OCI-LY7 (cell line): ENCODE measurements at places on chromosomes 1 and 21. TPM values are rescaled to one million over a fixed set of nuclear protein-coding genes. Genes with fewer than 3 reads are reported as not detected.

Gene CDC20
- 209 and 223 TPM in 2 replicates for total RNA-seq

Gene PPP1R12B
- total RNA-seq: 23.5 and 24.0 TPM in 2 replicates

Gene RAB25
- total RNA-seq: 0.48 TPM in 1 of 2 replicates, not detected in the other

Gene CD2
- not detected in 2 replicates for total RNA-seq

Gene LENEP
- 0.78 and 1.5 TPM in 2 replicates for total RNA-seq

Gene IGFN1
- total RNA-seq: not detected in 2 replicates

Gene GPR52
- total RNA-seq: 9.6 and 9.7 TPM in 2 replicates

Gene AXDND1
- total RNA-seq: 0.85 and 1.8 TPM in 2 replicates

Gene DCST1
- total RNA-seq: not detected in 2 replicates

Gene SPOCD1
- 1.0 and 1.1 TPM in 2 replicates for total RNA-seq

Gene SLC26A9
- total RNA-seq: not detected in 2 replicates

Gene LRRC3
- not detected in 2 replicates for total RNA-seq

Gene PKLR
- 0.18 and 0.51 TPM in 2 replicates for total RNA-seq

DNA sequence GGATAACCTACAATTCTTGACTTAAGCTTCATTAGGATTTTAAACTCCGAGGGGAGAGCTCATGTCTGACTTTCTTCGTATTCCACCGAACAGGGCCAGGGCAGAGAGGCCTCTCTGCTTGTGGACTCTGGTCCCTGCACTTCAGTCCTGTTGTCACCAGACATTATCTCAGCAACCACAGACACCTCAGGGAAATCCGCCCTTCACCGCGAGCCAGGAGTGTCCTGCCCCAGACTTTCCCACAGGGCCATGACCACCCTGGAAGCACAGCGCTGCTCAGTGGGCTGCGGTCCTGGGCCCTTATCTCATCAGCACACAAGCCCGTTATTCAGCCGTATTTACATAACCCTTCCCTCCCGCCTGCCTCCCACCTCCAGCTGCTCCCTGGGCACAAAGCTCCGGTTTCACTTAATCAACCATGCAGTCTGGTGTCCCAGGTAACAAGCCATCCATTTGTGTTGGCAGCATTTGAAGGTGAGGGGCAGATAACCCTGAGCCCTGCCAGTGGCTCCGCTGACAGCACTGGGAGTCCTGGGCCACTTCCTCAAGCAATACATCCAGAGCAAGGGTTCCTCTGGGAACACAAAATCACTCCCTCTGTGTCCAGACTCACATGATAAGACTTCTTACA, 122.8 kb upstream of the RAB4A start:
- DNase-seq: no peak

- DNase-seq: no peak
Observed at GRCh38 chr1:166166329-166166697, 488 bp downstream of the FAM78B start.

- no peak for DNase-seq
Observed at GRCh38 chr21:35071347-35071746, 22.2 kb upstream of the RUNX1 start.

DNA sequence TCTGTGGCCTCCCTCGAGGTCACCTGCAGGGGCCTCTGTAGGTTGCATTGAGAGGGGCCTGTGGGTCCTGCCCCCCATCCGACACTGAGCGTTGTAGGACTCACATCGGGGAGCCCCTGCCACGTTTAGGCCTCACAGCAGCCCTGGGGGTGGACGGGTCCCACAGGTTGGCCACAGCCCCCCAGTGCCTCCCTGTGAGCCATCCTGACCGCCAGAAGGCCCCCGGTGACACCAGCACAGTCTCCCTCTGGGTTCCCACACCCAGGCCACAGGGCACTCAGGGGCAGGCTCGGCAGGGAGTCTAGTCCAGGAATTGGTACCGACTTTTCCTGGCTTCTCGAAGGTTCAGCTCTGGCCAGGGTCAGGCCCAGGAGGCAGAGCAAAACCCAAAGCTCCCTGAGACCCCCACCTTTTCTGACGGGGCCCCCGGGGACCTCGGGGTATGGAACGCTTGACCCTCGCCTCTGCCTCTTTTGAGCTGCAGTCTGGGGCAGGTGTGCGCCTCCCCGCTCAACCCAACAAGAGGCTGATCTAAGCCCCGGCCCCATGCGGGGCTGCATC, 13.9 kb upstream of the POFUT2 start:
- no peak for DNase-seq

- no peak for DNase-seq
Observed at GRCh38 chr1:61318319-61319125, 236.2 kb downstream of the NFIA start.

DNA sequence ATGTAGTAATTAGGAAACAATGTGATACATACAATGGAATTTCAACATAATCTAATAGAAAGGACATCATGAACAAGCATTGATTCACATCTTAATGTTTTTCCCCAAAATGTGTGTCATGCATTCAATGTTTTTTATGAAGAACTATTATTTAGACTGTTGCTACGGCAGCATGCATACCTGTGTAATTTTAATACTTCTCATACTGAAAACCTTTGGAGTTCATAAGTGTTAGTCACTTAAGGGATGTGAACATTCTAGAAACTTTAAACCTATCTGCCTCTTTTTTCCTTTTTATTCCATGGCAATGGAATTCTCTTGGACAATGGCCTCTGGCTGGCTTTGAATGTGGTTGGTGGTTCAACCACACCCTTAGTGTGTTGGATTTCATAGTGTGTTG, 48.6 kb downstream of the TMPRSS15 start:
- no peak for DNase-seq

DNA sequence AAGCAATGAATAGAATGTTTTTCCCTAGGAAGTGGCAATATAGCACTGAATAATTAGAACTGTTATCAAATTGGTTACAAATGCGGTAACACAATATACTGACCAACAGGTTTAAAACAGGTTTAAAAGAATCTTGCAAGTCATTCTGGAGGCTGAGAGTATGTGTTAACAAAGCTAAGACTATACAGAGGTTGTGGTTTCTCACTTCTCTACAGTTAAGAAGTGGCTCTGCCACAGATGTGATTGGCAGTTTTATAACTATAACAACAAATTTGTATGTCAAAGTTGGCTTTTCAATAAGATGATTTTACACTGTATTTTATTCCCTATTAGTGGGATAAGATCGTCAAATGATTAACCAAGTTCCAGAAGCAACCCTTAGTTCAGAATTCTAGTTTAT, 7.1 kb downstream of the ANGEL2 start:
- no peak for DNase-seq

GRCh38 chr1:27136998-27137542, 17.9 kb downstream of the SLC9A1 start:
- DNase-seq: peak; percentile 86

DNA sequence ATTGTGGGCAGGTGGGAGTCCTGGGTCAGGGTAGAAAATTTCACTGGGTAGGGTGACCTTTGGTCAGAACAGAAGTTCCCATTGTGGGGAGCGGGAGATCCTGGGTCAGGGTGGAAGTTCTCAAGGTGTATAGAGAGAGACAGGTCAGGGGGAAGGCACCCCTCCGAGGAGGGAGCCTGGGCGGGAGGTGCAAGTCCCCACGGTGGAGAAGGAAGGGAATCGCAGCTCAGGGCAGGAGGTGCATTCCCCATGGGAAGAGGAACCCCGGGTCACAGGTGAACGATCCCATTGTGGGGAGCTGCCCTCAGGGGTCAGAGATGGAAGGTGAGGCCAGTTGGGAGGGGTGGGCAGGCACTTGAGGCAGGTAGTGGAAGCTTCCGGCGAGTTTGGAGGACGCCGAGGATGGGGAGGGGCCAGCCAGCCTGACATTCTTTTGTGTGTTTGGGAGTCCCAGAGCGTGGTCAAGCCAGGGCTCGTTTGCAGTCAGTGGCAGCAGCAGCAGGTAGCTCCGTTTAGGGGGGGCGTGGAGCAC, 637 bp downstream of the LYPLA2 start:
- DNase-seq: no peak

DNA sequence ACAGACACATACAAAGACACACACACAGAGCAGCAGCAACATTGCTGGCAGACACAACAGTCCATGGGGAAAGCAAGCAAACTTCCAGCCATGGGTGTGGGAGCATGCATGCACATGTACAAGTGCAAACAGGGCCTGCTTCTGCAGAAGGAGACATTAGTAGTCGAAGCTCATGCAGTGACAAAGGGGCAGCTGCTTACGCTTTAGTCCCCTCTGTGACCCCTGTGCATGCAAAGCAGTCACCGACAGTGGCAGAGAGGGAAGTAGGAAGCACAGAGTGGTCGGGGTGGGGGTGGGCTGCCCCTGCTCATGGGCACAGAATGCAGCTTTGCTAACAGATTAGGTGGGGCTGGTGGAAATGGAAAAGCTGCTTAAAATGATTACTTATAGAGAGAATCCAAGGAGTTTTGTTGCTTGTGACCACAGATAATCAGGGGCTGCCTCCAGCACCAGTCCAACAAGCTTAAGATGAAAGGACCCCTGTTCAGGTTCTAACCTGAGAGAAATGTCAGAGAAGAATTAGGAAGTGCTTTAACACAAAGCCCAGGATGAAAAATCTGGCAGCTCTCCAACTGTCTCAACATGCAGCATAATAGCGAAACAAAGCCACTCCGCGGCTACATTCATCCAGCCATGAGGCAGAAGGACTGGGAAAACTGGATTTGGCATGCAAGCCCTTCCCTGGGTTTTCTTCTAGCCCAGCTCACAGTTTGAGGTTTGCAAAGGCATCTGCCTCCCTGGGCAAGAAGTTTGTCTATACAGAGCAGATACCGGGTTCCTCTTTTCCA, 378.9 kb downstream of the KCNH1 start:
- no peak for DNase-seq

DNA sequence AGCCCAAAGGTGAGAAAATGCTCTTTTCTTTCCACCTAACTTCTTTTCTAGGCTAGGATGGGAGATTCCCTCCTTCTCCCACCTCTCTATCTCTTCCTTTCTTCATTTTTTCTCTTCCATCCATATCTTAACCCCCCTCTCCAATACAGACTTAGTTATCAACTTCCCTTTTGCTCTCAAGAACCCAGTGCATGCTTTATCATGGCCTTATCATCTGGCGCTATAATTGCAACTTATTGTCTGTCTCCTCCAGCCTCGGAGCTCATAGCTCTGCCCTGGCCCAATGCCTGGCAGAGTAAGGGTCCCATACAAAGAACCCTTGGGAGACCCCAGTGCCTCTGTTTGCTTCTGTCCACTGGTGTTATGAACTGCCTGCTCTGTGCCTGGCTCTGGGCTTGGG, 71.0 kb upstream of the NFASC start:
- DNase-seq: no peak

GRCh38 chr1:94142022-94142421, 21.1 kb upstream of the ABCA4 start:
- no peak for DNase-seq

DNA sequence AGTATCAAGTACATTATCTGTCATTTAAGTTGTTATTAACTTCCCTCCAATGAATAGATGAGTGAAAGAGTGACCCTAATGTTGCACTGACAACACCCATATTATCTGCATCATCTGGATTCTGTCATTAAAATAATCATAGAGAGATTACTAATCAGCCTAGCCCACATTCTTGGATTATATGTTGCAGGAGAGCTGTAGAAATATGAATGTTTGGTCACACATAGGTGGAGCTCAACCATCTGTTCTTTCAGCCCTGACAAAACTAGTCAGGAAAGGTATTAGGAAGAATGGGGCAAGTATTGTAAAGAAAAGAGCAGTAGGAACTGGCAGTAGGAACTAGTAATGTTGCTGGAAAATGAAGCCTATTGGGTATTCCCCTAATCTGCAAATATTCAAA, 15.4 kb downstream of the FLG2 start:
- DNase-seq: no peak

DNA sequence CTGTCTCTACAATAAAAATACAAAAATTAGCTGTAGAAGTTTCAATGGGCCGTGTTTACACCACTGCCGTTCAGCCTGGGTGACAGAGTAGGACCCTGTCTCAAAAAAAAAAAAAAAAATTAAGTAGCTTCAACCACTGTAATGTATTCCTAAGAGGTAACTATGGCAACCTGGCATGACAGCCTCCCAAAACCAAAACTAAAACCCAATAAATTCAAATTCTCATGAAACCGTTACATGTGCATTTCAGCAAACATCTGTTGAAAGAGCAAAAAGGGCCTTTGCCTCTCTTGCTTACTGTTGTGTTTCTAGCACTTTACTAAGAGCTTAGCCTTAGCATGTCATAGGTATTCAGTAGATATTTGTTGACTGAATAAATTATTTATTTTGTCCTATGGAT, 33.5 kb downstream of the ODR4 start:
- peak; percentile 1 for DNase-seq

GRCh38 chr1:149844650-149845255, 54.6 kb upstream of the BOLA1 start:
- peak; percentile 34 for DNase-seq

DNA sequence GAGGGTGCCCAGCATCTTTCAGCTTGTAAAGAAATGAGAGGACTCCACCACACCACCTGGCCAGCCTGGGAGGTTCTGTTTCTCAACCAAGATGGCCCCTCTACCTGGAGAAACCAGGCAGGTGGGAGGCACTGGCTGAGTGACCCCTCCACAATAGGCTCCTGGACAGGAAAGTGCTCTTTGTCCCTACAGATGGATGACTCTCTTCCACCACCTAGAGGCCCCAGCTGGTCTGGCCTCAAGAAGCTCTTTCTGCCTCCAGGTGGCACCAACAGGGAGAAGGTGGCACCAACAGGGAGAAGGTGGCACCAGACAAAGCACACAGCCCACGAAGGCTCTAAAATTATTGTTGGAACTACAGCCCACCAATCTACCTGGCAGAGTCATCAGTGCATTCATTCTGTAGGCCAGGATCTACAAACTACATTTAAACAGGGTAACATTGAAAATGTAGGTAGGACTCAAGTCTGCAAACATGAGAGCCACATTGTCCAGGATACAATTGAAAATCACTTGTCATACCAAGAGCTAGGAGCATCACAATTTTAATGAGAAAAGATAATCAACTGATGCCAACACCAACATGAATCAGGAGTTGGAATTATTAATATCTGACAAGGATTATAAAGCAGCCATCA, 14.4 kb downstream of the TMPRSS3 start:
- DNase-seq: peak; percentile 64

DNA sequence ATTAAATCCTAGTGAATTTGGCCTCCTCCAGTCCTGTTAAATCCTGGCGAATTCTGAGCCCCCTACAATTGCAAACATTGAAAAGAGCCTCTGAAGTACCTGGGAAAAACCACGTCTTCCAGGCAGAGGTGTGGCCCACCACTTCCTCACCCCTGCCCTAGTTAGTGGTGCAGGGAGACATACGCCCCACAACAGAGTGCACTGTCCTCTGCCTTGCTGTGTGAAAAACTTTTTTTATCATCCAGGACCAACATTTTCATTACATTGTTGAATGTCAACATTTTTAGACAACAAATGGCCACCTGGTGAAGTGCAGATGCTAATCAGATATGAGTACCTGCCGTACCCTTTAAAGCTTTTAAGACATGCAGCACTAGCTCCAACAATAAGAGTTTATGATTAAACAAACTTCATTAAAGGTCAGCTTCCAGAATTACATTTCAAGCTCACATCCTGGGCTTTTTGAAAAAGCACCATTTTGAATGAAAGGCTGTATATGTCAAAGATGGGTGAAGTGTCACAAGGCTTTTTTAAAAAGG, 13.6 kb upstream of the TMPRSS2 start:
- no peak for DNase-seq

- DNase-seq: no peak
Observed at GRCh38 chr1:97097404-97097925, 375.9 kb downstream of the PTBP2 start.
